ENCODE measurements at places on chromosomes 2 and 18.
A peak's percentile ranks its signal among the peaks of the same experiment; 100 is the strongest.

- DNase-seq, result no peak
Measured at GRCh38 chr2:66435549-66435875, 587 bp downstream of the MEIS1 start.

DNA sequence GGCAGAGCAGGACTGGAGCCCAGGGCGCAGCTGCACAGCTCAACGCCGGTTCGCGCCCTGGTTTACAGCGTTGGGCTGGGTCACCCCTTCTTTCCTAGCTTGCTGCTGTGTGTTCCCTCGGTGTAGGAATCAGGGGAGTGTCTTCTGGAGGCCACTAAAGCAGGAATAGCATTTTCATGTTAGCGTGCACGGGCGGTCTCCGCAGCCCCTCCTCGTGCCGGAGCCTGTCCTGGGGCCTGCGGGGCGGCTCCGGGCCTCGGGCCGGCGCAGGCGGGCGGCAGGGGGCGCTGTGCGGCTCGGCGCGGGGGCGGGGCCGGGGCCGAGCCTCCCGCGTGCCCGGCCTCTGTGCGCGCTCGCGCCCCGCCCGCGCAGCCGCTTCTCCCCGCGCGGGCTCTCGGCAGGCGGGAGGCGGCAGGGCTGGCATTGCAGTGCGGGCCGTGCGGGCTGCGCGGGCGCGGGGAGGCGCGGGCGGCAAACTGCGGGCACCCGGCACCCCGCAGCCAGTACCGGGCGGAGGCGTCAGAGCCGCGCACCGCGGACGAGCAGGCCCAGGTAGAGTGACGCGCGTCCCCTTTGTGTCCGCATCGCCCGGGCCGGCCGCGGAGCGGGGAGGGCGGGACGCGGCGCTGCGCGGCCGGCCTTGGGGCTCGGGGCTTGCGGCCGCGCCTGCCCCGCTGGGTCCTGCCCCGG lies at the start of gene RNF144A:
Gene RNF144A (plus strand): TSS at position 342 of the 690 bp plus-strand sequence. CDS start 79,515 bp downstream, outside the sequence.
- peak; percentile 72 for DNase-seq

DNA sequence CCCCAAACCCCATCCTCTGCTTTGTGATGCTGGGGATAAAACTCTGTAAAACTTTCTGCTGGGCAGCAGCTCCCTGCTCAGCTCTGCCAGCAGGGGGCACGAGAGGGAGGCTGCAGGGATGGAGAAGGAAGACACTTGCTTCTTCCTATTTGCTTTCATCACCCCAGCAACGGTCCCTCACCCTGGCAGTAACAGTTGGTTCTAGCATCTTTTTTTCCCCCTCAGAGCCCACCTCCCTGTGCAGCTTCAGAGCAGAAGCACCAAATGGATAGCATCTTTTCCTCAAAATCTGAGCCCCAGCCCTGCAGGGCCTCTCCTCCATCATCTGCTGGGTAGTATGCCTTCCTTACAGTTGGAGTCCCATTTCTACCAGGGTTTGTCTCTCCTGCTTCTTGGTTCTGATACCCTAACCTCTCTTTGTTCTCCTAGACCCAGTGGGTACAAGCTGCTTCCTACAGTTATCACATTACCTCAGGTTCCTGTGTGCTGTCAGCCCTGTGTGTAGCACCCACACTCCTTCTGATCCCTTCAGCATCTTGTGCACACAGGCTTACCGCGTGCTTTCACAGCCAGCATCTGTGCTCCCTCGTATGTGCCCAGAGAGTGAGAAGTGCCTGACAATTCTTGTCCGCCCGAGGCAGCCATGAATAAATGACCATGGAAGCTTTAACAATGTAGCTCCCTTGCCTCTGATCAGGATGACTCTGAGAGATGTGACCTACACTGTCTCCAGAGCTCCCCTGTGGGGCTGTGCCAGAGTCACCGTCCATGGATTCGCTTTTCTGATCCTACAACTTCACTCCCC lies 14.5 kb downstream of the CKAP2L start:
- peak; percentile 87 for DNase-seq

DNA sequence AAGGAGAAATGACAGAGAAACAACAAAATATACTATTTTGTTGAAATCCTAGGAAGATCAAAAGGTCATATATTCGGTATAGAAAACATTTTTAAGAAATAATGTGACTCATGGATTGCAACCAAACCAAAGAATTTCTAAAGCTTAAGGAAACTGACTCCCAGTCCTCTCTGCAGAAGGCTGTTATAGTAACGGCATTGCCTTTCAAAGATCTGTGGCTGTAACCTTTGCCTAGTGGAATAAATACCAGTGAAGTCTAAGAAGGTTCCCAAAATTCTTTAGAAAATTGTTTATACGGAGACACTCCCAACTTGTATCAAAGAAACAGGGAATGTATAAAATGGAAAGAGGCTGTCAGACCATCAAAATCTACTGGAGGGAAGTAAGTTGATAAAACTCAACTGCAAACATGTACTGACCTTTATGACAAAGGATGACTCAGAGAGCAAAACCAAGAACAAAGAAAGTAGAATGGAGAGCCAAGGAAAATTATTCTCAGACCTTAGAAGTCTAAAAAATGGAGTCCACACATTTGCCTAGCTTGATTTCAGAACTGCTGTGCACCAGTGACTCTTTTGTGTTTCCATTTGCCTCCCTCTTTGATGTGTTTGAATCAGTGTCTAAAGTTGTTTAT lies 48.6 kb upstream of the FSIP2 start:
- DNase-seq, result no peak

- DNase-seq, result peak; percentile 72
Measured at GRCh38 chr2:144382849-144383248, 137.1 kb downstream of the ZEB2 start.

DNA sequence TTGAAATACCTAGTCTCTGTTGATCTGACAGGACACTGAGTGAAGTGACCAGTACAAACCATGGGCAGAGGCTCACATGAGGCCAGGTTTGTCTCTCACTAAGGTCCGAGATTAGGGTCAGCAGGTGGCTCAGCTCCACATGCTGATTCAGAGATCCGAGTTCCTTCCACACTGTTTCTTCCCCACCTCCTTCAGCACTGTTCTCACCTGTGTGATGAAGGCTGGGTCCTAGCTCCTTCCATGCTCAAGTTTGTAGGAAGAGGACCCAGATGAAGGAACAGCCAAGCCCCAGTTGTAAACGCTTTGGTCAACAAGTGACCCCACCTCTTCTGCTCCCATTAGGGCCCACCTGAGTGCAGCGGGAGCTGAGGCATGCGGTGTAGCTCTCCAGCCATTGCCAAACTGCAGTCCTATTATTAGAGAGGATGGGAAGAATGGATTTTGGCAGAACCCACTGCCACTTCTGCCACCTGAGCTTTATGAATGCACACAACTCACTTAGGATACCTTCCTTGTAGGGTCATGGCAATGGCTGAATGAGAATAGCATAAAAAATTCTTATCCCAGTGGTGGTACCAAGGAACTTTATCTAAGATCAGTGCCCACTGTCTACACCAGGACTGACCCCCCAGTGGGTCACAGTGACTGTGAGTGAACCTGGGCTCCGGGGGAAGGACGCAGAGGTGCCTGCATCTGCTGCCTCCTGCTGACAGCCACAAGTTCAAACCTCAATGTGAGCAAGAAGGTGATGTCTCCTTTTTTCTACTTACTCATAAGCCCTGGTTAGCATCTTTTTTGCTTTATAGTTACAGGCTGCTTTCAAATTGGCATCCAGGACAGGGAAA lies 324.8 kb upstream of the HS6ST1 start:
- DNase-seq, result peak; percentile 5

GRCh38 chr2:10768063-10768507 lies 44.5 kb downstream of the PDIA6 start:
- no peak for DNase-seq

DNA sequence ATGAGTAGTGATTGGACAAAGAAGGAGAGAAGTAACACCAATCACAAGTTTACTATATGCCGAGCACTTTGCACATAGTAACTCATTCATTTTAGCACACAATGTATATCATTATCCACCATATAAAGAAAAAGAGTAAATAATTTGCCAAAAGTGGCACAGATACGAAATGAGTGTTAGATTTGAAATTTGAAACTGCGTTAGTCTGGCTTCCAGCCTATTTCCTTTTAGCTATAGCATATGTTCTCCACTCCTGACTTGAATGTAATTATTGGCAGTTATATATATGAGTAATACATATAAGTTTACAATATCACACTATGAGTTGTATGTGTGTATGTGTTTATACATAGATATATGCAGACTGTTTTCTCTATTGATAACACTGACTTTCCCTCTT lies 98.6 kb downstream of the NOL4 start:
- DNase-seq, result no peak

DNA sequence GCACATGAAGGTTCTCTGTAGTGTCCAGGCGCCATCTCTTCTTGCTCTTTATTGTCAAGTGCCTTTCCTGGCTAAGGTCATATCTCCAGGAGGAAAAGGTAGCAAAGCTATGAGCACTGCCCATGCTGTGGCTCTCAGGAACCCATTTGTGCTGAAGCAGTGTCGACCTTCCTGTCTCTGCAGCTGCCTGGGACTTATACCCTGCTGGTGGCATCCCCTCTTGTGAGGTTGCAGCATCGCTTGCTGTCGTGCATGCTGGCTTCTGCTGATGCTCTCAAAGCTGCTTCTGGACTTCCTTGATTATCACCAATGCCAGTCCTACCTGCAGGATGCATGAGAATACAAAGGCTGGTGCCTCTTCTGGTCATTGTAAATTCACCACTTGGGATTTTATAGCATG lies 22.1 kb upstream of the PTPN2 start:
- no peak for DNase-seq

DNA sequence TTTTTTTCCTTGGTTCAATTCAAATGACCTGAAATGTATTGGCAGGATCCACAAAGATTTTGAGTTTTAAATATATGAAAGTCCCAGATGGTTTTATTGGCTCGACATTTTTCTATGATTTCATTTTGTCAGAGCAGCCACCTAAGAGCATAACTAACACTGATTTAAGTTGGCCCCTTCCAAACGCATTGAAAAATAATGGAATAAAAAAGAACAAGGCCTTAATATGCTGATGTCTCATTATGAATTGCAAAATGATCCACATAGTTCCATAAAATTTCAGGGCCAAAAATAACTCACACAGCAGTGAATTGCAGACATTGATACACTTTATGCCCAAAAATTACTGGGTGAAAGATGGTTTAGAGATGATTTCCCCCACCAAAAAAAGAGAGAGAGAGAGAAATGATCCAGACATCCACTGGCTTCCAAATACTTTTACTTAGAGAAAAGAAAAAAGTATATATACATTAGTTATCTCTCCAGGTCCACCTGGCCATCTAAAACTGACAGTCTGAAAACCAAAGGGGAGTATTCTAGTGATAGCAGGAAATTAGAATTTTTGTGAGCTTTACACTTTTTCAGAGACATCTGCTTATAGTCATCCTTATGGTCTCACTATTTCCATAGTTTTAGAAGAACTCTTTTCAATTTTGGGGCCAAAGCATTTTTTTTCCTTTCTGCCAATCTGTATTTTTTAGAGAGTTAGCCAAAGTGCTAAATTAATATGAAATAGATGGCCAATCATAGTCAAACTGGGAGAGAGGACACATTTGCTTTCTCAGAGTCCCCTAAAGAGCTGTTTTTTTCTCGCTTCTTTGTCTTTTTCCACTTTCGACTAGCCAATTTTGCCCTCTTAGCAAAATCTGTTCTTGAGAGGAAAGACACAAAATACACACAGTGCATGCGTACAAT lies 213.5 kb upstream of the RND3 start:
- no peak for DNase-seq

- no peak for DNase-seq
Measured at GRCh38 chr18:58038063-58038462, 6.0 kb upstream of the NEDD4L start.

DNA sequence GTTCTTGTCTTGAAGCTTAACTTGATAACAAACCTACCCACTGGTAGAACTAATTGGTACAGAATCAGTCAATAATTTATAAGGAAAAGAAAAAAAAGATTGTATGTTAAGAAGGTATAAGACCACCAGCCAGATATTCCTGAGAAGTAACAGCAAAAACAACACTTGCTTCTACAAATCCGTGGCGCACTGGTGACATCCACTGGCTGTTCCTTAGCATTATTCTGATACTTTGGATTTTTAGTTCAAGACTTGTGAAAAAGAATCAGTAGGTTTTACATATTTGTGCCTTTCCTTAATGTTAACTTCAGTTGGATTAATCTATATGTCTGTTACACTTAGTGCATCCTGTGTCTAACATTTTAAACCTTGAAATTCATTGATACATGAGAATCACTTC lies 141.8 kb downstream of the GRB14 start:
- DNase-seq, result no peak

Measured in activated CD8-positive, alpha-beta T cell treated with anti-CD3 and anti-CD28 coated beads, Interleukin-2, amount 10 ng/mL, durations not matched to agents 7 days and 5 days (primary cell).